ENCODE measurements at places on chromosomes 6 and 20. TPM values are rescaled to one million over a fixed set of nuclear protein-coding genes. Genes with fewer than 3 reads are reported as not detected.

Gene SCRT2
- not detected for total RNA-seq

Gene CALHM5
- 1.1 TPM for total RNA-seq

- no peak for DNase-seq
These were observed 73.2 kb downstream of the CDYL start for GRCh38 chr6:4849226-4850022.

DNA sequence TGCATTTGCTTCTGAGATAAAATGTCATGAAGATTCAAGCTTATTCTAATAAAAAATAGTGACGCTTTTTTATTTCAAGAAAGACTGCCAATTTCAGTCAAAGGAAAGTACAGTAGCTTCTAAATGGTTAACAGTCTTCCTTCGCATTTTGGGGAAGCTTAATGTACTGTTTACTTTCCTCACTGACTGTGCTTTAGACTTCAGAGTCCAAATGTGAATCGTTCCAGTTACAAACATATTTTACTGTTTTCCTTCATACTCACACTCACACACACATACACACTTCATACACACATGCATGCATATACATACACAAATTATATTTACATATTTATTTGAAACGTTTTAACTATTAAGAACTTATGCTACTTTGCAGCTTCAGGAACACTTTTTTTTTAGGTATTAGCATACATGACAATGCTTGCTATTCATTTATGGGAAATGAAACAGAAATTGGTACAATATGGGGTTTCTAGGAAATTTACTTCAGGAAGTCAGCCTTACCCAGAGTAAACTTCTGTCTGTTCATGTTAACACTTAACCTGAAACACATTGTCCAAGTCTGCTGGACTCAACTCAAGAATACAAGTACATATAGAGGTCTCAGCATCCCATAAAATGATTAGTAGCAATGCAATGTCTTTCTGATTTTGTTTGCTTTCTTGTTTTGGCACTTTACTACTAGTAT lies 145.4 kb downstream of the RPS12 start:
- DNase-seq, result no peak

Measured in suprapubic skin (tissue), 4 donors.